Neuronal stem cell (in vitro differentiated cells): ENCODE measurements at places on chromosomes 16 and 17.

DNA sequence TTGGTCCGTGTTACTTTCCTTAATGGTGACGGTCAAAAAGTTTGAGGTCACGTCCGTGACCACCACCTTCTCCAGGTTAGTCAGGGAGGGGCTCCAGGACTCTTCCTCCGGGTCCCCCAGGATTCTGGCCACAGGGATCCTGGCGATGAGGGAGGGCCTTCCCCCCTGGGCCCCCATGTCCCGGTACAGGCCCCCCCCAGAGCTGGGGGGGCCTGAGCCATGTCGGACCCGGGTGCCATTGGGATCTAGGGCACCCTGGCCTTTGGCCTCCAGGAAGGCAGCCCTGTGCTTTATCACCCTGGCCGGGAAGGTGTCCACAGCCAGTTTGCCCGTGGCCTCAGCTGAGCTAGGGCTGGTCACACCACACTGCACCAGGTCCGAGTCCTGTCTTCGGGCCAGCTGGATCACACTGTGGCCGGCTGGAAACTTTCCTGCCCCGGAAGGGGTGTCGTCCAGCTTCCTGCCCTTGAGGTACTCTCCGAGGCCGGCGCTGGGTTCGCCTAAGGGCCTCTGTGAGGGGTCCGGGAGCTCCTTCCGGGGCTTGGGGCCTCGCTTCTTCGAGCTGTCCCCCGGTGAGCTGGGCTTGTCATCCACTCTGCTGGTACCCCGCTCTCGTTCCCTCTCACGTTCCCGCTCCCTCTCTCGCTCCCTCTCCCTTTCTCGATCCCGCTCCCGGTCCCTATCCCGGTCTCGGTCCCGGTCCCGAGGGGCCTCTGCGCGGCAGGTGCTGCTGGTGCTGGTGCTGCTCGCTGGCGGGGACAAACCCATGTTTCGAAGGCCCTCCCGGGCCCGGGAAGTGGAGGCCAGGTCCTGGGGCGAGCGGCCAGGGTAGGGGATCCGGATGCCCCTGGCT, 2.0 kb downstream of the CBX8 start:
- DNase-seq = no peak

- DNase-seq = no peak
These were observed 81.1 kb downstream of the ANKRD11 start for GRCh38 chr16:89409161-89409711.

DNA sequence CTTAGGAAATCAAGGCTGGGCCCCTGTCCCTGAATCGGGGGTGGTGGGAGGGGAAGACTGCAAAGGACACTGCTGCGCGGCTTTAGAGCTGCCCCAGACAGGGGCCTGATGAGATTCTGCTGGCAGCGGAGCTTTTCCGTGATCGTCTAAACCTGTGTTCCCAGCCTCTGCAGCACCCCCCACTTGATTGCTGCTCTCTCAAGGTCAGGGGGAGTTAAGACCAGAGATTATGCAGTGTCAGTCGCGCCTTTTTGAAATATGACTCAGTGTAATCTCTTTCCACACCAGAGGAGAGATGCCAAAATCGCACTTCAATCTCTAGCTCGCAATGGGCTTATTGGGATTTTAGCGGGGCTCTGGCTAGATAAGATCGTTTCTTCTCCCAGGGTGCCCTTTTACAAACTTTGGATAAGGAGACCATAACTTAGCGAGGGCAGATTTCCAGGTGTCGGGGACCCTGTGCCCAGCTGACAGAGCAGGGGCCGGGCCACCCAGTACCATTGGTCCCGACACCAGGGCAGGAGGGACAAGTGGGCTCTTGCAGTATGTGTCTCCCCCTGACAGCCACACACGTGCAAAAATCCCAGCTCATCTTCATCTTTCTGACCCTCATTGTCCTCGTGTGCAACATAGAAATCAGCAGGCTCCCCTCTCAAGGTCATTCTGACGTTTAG, 87.0 kb downstream of the IRX3 start:
- DNase-seq = no peak

- DNase-seq = no peak
These were observed 50.9 kb upstream of the CPNE2 start for GRCh38 chr16:57041182-57042156.

GRCh38 chr17:63960006-63960405, 12.7 kb downstream of the SCN4A start:
- no peak for DNase-seq

- DNase-seq = no peak
These were observed 7.1 kb downstream of the KRT13 start for GRCh38 chr17:41498276-41498675.

- no peak for DNase-seq
These were observed 50.6 kb downstream of the MARF1 start for GRCh38 chr16:15592324-15592723.

DNA sequence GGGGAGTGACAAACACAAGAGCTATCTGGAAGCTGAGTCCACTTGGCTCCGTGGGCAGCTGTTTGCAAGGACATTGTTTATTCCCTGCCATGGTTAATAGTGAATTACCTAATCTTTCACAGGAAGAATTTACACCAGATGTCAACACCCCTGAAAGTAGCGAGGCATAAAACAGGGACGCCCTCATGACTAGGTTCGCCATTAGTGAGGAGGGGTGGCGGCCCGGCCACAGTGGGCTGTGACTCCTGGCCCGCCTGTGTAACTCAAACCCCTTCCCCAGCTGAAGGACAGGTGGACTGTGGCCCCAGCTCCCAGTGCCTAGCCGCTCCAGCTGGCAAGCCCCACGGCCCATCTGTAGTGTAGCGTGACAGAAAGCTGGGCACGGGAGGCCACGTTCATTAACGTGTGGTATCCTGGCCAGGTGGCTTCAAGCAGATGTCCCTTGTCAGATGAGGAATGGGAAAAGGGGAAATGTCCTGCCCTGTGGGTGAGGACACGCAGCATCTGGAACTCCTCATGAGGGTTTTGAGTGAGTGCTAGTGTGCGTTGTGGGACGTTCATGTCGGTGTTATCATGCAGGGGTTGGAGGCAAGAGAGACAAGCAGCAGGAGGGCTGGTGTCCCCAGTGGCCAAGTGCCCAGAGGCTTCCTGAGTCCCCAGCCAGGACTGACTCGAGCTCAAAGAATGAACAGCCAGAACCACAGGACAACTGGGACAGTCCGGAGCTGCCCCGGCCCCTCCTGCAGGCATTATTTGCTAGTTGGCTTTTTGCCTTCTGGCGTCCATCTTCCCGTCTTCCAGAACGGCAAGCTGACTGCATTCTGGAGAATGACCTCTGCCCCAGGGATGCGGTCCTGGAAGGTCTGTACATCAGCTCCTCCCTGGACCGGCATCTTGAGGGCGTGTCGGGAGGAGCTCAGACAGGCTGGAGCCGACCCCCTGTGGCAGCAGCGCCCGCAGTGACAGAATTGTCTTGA, 19.2 kb downstream of the KDM8 start:
- no peak for DNase-seq

DNA sequence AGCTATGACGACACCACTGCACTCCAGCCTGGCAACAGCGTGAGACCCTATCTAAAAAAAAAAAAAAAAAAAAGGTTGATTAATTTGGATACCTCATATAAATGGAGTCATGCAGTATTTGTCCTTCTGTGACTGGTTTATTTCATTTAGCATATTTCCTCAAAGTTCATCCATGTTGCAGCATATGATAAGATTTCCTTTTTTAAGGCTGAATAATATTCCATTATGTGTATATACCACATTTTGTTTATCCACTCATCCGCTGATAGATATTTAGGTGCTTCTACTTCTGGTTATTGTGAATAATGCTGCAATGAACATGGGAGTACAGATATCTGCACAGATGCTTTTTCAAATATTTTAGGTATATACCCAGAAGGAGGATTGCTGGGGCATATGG, 43.3 kb upstream of the TMC5 start:
- DNase-seq = no peak

- DNase-seq = no peak
These were observed 9.0 kb downstream of the MAP2K6 start for GRCh38 chr17:69423450-69423849.

GRCh38 chr16:11725457-11725856, 17.2 kb downstream of the TXNDC11 start:
- no peak for DNase-seq
